ENCODE measurements at places on chromosomes 3 and 15.

DNA sequence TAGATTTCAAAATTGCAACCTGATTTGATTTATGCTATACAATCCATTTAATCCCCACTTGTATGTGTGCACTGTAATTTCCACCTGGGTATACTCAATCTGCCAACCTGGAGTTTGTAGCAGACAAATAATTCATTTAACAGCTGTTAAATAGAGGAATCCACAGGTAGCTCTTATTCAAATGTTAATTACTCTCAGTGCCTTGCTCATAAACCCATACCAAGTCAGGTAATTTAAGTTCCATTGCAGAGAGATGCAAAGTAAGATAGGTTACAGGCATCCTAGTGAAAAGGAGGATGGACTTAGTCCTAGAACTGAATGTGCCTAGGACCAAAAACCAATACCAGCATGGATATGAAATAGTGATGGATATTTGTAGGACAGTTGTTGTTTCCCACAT, 674.2 kb downstream of the TBL1XR1 start:
- no peak for DNase-seq

DNA sequence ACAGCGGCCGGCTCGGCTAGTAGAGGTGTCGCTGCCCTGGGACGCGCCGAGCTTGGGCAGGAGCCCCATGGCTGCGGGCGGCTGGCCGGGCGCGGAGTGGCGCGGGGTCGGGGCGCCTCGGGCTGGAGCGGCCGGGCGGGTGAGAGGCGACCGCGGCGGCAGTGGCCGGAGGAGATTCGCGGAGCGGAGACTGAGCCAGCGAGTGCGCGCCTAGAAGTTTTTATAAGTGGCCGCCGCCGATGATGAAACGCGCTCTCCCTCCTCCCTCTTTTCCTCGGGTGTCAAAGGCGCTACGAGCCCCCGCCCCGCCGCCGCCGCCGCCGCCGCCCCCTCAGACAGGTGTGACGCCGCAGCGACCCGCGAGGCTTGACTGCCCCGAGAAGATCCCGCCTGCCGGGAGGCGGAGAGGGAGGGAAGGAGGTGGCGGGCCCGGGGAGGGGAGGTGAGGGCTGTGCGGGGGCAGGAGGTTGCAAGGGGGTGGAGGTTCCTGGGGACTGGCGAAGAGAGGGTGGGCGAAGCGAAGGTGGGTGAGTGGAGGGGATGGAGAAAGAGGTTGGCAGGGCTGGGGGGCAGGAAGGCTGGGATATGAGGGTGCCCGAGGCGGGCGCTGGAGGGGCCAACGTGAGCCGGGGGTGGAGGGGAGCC, at the start of gene SLCO2A1:
Gene SLCO2A1, minus strand, starts transcription at position 192 of the 645 bp plus-strand sequence. Its CDS starts 123 bp downstream, at position 69.
- peak; percentile 54 for DNase-seq

DNA sequence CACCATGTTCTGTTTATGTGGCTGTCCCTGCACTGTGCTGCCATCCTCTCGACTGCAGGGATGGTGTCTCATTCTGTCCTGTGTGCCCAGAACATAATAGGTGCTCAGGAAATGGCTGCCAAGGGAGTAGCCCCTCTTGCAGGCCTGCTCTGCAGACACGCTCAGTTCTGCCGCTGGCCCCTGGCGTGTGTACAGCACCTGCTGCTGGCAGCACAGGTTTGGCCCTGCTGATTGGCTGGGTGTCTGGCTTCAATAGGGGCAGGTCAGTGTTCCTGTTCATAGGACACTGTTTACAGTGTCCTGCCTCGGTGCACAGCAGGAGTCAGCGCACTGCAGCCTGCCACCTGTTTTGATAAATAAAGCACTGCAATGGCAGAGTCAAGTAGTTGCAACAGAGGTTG, 146.9 kb downstream of the DNAJB8 start:
- no peak for DNase-seq

DNA sequence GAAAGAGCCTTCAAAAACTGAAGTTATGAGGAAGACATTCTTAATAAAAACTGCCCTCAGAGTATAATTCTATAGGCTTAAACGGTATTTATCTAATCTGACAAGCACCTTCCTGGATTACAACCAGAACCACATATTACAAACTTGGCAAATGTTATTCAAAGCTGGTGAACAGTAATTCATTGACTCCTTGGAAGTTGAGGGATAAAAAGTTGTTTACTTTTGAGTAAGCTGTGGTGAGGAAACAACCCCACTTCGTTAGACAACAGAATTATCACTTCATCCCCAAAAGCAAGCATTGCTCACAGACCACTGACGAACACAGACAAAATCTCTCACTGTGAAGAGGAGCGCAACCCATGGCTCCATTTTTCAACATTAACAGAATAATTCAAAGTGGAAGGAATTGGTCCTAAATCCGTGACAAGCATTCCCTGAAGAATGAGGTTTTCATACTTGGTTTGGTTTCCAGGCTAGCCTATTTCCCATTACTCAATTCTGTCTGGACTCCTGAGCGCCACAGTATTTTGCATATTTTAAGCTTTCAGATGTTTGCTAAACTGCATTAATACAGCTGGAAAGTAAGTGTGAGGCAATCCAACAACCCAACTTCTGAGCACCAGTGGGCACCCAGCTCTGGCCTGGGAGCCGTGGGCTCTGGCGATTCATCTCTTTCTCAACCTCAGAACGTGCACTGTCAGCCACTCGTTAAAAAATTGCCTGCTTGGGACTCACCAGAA, 32.7 kb downstream of the LRIG1 start:
- DNase-seq: no peak

GRCh38 chr15:70113304-70113700, 15.6 kb upstream of the TLE3 start:
- DNase-seq: no peak

GRCh38 chr3:178950676-178951075, 120.9 kb downstream of the ZMAT3 start:
- DNase-seq: no peak
